ENCODE measurements at places on chromosomes 5 and 9.

GRCh38 chr5:179233909-179234562 is 111.2 kb downstream of the ADAMTS2 start:
- no peak for DNase-seq

DNA sequence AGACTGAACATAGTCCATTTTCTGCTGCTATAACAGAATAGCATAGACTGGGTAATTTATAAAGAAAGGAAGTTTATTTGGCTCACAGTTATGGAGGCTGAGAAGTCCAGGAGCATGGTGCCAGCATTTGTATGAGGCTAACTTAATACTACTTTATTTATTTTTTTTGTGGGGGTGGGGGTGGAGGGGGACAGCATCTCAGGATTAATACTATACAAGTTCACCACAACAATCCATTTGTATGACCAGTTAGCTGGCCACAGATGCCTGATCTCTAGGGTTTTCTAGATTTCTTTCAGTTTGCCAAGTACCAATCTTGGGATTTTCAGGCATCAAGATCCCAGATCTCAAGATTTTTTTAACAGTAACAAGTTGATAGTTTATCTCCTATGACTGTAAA is 20.3 kb downstream of the ANGPTL2 start:
- no peak for DNase-seq

DNA sequence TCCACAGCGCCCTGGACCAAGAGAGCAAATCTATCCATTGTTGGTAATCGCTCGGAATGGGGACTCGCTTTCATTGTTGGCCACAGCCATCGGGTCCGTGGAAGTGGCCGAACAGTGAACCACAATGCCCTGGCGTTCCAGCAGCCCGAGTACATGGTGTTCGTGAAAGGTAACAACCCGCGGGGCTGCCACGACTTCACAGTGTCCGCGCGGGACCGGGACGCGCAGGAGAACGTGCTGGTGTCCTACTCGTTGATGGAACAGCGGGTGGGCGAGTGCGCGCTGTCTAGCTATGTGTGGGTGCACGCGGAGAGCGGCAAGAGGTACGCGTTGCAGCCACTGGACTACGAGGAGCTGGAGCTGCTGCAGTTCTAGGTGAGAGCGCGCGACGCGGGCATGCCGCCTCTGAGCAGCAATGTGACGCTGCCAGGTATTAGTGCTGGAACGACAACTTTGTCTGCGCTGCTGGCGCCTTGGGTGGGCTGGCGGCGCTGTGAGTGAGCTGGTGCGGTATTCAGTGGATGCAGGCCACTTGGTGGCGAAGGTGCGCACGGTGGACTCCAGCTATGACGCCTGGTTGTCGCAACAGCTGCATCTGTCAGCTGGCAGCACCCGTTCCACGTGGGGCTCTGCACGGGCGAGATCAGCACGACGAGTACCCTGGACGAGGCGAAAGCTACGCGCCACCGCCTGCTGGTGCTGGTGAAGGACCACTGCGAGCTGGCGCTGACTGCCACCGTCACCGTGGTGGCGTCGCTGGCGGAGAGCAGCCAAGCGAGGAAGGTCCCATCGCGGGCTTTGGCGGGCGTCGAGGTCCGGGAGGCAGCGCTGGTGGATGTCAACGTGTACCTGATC is 6.1 kb upstream of the PCDHA11 start:
- no peak for DNase-seq

DNA sequence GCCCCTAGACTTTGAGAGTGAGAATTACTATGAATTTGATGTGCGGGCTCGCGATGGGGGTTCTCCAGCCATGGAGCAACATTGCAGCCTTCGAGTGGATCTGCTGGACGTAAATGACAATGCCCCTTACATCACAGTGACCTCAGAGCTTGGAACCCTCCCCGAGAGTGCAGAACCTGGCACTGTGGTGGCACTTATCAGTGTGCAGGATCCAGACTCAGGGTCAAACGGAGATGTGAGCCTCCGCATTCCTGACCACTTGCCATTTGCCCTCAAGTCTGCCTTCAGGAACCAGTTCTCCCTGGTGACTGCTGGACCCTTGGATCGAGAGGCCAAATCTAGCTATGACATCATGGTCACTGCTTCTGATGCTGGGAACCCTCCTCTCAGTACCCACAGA is 1.3 kb downstream of the PCDHGC4 start:
- DNase-seq, result no peak

DNA sequence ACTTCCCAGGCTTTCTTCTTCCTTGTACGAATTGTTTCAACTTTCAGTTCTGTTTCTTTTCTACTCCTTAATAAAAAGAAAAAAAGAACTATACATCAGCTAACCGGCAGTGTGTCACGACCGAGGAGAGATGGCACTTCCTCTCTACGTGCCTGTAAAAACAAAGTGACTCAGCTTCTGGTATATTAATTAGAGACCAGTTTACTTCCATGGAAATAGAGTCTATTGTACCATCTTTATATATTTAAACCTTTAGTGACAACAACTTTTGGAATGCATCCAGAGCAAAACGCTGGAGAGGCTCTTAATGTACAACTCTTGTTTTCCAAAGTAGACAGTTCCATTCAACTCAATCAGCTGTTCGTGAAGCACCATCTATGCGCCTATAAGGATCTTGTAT is 94.5 kb upstream of the LIFR start:
- no peak for DNase-seq

- DNase-seq, result no peak
These were observed 341.6 kb downstream of the ZNF608 start for GRCh38 chr5:124404796-124405195.

DNA sequence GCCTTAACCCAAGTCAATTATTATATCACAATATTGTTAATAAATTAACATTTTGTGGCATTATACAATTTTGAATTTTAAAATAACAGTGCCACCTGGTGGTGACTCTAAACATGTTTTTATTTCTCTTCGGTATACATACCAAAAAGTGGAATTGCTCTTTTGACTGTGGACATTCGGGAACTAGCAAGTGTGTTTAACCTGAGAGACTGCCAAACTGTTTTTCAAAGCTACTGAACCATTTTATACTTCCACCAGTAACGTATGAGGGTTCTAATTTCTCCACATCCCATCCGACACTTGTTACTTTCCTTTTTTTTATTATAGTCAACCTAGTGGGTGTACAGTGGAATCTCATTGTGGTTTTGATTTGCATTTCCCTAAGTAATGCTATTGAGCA is 18.3 kb upstream of the HSDL2 start:
- no peak for DNase-seq

- DNase-seq, result no peak
These were observed 63.3 kb downstream of the RASGRF2 start for GRCh38 chr5:81023261-81023970.

- DNase-seq, result no peak
These were observed 549.2 kb upstream of the GRAMD2B start for GRCh38 chr5:125874057-125874456.
